GM10248 (cell line): ENCODE measurements at places on chromosomes 16 and 17.

DNA sequence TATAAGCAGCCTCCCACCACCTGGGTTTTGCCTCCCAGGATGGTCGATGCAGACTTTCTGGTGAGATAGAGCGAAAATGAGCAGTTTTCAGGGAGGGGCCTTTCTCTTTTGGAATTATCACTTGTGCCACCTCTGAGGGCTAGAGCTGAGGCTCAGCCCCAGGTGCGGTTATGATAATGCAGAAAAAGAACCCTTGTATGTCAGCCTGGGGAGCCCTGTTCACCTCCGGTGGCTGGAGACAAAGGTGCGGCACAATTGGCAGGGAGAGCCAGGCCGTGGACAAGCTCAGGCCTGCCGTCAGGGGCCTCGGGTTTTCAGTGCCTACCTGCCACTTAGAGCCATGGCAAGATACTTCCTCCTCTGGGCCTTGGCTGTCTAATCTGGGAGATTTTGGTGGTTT, 4.4 kb downstream of the SCPEP1 start:
- no peak for DNase-seq

- no peak for DNase-seq
These were observed 40.5 kb downstream of the LYRM1 start for GRCh38 chr16:20940871-20941635.

DNA sequence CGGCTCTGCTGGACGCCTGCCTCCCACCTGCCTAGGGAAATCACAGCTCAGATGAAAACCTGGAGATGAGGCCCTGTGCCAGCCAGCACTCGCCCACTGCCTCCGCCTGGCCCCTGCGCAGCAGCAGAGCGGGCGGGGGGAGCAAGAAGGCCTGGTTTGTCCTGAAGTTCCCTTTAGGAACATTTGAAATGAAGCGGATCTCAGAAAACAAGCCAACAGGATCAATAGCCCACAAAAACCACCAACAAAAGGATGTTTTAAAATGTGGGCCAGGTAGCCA, 48.0 kb downstream of the RBFOX3 start:
- no peak for DNase-seq

DNA sequence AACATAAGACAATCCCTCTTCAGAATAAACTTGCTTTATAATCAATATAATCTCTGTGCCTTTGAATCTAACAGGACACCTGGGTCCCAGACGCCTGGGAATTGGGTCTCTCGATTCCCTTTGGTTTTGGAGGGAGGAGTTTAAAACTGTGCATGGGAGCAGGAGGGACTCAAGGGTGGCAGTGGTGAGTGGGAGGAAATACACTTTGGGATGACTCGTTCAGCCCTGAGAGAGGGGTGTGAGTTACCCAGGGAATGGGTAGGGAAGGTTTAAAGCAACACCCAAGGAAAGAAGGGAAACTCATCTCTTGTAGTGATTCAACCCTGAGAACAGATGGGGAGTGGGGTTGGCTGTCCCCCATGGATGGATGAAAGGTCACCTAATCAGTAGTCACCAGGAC, 1.6 kb downstream of the RANGRF start:
- DNase-seq = no peak
